Skin of body (tissue), 3 donors: ENCODE measurements at places on chromosomes 1 and 21.

DNA sequence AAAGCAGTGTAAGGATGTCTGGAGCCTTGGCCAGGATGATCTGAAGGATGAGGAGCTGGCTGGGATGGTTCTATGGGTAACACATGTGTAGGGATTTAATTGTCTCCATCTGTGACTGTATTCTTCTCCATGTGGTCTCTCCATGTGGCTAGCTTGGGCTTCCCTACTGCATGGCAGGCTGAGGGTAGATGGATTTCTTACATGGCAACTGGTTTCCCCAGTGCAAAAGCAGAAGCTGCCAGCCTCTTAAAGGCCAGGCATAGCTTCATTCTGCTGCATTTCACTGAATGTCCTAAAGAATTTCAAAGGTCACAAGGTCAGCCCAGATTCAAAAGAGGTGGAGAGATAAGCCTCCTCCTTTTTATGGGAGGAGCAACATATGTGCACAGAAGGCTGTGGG lies 61.7 kb downstream of the XCL2 start:
- no peak for DNase-seq

- peak; percentile 19 for DNase-seq
Observed at GRCh38 chr1:200890818-200891773, 3.6 kb upstream of the INAVA start.

- no peak for DNase-seq
Observed at GRCh38 chr1:239722035-239722434, 335.7 kb downstream of the CHRM3 start.

DNA sequence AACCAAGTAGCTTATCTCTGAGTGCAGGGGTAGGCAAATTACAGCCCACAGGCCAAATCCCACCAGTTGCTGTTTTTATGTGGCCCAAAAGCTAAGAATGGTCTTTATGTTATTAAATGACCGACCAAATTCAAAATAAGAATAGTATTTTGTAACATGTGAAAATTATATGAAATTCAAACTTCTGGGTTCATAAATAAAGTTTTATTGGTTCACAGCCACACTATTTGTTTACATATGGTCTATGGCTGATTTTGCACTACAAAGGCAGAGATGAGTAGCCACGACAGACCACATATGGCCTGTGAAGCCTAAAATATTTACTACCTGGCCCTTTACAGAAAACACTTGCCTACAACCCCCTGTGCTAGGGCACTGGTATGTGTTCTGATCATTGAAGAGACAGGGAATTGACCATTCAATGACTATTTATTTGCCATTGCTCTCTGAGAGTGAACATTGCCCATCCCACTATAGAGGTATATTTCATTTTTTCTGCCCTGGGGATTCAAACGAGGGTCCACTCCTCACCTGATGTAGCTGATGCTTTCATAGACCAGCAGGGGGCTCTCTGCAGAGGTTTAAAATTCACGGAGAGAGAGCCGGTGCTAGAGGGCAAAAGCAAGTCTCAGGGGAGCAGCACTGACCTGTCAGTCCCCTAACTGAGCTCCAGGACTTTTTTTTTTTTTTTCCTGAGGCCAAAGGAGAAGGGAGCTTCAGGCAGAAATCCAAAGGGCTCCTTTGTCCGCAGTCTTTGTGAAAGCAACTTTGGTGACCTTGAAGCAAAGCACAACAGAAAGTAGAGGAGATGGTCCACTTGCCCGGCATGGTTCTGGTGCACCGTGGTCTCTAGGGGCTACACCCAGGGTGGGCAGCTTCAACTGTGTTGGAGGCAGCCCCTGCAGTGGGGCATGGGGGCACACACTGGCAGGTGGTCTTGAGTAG lies 7.3 kb upstream of the GNL2 start:
- no peak for DNase-seq

- no peak for DNase-seq
Observed at GRCh38 chr1:100785470-100786052, 66.0 kb downstream of the VCAM1 start.

GRCh38 chr1:150557813-150558212 lies 8.6 kb downstream of the ADAMTSL4 start:
- no peak for DNase-seq

- DNase-seq = no peak
Observed at GRCh38 chr21:31107871-31108270, 69.6 kb upstream of the KRTAP19-8 start.

- DNase-seq = no peak
Observed at GRCh38 chr1:159879977-159880376, 17.5 kb upstream of the VSIG8 start.

- DNase-seq = no peak
Observed at GRCh38 chr1:22488319-22488718, 36.7 kb downstream of the ZBTB40 start.

- no peak for DNase-seq
Observed at GRCh38 chr1:112533029-112533428, 24.3 kb downstream of the WNT2B start.

- DNase-seq = peak; percentile 97
Observed at GRCh38 chr1:10387677-10388386, 11.0 kb upstream of the PGD start.

DNA sequence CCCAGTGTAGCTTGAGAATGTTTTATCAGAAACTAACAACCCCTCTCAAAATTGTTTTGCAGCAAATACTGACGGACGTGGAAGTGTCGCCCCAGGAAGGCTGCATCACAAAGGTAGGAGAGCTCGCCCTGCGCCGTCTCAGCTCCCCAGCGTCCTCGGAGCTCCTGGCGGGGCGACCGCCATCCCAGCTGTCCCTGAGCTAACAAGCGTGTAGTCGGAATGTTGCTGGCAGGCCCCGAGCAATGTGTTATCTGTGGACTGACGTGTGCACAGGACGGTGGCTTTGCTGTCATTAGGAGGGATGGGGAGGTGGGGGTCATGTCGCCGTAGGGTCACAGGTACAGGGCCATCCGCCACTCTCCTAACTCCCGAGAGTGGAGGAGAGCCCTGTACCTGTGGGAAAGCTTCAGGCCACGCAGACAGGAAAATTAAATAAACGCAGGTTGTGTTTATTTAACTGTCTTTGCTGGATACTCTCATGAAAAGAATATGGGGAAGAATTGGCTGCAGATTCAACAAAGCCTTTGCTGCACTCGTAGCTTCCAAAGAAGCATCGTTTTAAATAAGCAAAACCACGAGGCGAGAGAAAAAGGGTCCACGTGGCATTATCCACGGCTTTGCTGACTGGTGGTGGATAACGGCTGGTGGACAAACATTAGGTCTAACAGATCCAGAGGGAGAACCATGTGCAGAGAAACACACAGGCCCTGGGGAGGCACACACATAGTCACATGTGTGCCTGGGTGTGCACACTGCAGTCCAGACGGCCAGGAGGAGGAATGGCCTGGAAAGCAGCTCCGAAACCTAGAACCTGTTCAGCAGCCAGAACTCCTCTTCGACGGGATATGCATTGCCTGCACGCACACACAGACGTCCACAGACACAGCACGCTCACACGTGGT lies 175.3 kb downstream of the PRDM16 start:
- no peak for DNase-seq

GRCh38 chr1:160284220-160284781 lies 632 bp downstream of the PEX19 start:
- DNase-seq = peak; percentile 24

GRCh38 chr1:44625348-44625747 lies 48.9 kb downstream of the TMEM53 start:
- no peak for DNase-seq

GRCh38 chr1:1264868-1265272 lies 8.8 kb downstream of the UBE2J2 start:
- DNase-seq = peak; percentile 9

- no peak for DNase-seq
Observed at GRCh38 chr21:35512346-35512745, 463.2 kb upstream of the RUNX1 start.

GRCh38 chr1:164021813-164022212 lies 537.2 kb upstream of the PBX1 start:
- no peak for DNase-seq

DNA sequence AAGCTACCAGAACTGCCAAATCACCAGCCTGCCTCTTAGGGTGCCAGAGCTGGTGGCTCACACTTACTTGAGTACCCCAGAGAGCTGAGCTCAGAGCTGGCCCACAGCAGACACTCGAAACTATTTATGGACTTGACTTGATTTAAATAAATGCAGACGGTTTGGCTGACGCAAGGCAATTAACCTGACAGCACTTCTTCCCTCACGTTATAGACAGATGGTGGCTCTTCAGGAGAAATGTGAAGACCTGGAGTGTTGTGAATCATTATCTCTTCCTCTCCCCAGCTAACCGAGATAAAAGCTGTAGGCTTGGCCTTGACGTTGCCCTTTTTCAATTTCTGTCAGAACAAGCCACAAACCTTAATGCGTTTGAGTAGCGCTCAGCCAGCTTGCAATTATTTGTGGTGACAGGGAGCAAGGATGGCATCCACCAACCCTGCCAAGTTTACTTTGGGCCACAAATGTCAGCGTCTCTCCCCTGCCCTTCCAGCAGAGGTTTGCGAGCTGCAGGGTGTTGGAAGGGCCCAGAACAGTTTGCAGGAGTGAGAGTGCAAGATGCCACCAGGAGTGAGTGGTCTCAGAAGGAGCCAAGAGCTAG lies 34.0 kb upstream of the BCAR3 start:
- no peak for DNase-seq

DNA sequence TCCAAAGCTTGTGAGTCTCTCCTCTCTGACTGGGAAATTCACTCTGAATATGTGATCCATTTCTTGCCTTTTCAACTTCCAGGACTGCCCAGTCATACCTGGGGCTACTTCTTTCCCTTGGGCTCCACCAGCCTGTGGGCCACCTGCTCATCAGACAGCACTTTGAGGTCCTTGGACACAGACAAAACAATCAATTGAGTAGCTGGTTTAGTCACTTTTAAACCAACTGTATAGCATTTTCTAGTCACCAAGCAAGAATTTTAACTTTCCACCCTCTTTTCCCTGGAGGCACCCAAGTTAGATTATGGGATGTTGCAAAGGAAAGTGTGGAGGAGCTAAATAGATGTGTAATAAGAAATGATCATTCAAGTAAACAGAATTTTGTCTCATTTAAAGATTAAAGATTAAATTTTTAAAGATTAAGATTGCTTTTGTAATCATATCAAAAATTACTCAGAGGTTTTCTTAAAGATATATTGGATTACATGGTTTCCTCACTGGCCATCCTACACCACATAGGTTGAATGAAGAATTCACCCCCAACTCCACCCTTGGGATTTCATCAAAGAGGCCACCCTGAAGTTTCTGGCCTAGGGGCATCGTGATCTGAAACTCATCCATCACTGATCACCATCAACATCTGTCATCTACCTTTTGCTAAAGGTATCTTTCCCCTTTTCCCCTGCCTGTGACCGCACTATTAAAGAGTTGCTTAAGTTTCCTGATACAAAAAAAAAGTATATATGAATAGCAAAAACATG lies 219.2 kb upstream of the NR5A2 start:
- no peak for DNase-seq
